ENCODE measurements at places on chromosomes 3 and 15.

DNA sequence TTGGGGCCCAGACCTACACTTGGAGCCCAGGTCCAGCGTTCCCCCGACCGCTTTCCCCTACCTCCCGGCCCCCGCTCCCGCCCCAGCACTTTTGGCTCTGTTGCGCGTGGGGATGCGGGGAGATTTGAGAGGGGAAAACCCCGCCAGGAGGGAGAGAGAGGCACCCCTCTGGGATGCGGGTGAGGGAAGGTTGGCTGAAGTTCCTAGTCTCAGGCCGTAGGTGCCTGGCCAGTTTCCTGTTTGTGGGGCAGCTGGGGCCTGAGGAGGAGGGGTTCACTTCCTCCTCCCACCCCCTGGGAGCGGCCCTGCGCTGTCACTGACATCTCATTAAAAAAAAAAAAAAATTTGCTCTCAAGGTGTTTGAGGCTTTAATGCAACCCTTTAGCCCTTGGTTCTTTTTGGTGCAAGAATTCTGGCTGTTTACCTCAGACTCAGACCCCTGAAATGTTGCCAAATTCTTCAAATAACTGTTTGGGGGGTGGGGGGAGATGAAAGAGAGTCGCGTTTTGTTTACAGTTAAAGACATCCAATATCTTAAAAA is 2.6 kb downstream of the FAM43A start:
- DNase-seq = no peak

DNA sequence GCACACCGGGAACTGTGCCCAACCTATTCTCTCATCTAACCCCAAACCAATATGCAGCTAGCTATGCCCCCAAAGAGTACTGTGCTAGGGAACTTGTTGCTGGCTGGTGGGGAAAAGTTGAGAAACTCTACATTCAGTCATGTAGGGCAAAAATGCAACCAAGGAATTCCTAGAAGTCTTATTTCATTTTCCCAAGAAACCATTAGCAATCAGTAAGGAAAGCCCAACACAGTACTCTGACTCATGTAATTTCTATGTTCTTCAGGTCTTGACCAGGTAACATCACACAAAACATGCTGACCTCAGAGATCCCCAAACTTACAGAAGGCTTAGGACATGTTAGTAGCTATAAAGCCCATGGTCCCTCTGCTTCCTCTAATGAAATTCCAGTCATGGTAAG is 52.1 kb downstream of the TASOR start:
- DNase-seq = no peak

DNA sequence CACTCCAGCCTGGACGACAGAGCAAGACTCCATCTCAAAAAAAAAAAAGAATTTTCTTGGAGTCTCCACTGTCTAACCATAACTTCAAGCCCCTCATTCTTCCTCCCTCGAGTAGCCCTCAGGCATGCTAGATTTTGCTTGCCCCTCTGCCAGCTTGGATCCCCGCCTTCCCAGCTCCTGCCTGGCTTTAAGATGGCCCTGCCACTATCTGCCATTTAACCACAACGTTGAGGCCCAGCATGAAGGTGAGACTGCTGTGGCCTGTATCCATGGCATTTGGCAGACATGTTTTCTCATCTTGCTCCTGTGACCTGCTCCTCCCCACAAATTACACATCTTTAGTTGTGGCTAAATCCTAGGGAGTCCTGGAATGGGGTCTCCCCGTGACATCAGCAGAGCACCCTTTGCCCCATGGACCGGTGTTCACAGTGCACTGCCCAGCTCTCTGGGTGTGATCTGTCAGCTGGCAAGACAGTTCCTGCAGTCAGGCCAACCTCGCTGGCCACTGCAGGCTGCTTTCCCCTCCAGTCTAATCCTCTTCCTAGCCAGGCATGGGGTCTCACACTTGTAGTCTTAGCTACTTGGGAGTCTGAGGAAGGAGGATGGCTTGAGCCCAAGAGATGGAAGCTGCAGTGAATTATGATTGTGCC is 10.4 kb downstream of the VPS18 start:
- no peak for DNase-seq

- DNase-seq = no peak
Observed at GRCh38 chr3:155390351-155390750, 96.9 kb upstream of the STRIT1 start.

DNA sequence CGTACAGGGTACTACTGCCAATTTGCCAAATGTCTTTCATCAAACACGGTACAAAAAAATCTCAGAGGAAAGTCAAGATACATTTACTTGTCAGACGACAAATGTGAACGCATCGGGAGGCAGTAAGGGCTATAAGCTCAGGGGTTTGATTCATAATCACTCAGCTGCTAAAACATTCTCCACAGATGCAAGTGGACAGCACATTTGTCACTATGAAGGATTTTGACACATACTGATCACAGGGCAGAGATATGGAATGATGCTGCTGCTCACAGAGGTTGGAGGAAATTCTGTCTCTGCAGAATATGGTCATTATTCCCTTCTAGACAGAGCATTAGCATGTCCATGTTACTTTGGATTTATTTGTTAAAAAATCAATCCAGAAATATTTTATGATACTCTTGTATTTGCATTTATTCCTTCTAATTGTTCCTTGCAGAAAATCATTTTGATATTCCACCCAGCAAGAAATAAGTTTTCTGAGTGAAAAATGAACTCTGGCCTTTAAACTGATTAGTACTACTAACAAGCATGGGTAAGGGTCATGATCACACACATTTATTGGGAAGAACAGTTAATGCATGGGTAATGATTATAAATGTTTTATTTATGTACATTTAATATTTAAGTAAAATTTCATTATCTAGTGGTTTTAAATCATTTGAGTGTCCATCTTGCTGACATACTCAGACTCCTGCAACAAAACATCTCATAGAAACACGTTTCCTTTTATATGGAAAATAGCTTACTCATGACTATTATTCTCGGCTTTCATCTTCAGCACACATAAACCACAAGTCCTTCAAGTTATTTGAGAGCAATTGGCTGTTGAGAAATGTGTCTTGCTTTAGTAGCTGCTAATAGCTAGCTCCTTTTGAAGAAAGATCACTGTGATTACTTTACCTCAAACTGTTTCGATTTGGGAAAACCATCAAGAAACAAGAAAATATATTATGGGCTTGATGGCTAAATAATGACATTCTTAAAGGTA is 559.3 kb downstream of the MECOM start:
- DNase-seq = no peak

DNA sequence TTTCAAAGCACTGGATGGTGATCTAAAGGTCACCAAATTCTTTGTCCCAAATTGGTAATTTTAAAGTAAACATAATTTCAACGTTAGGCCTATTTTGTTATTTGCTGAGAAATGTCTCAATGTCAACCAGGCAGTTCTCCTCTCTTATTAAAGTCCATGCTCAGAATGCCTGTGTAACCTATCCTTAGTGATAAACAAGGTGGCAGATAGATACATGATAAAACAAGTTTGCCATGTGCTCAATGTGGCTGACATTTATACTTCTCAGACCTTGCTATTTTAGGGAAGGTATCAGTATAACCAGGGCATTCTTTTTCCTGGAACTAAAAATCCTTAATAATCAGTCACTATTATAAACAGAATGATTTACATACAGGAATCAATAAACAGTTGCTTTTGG is 8.5 kb downstream of the MBNL1 start:
- no peak for DNase-seq

DNA sequence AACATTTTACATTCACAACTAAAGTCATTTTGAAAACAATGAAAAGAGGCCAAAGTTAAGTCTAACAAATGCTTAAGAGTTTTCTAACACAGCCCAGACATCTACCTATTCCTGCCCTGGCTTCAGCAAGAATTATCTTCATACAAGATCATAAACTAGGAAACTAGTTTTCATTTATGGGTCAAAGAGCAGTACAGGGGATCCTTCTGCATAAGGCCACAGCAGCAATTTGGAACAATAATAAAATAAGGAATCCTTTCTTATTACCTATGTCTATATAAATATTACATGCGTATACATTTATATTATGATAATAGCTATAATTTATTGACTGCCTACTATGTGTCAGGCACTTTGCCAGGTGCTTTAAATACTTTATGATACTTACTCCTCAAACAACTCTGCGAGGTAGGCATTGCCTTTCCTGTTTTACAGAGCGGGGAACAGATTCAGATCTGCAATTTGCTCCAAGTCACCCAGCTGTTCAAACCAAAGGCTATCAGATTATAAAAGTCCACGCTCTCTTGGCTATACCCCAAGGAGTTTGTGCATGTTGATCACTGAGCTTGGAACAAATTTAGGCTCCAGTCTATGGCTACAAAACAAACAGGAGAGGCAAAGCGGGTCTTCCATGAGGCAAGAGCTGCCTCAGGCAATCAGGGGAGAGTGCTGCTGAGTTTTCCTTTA is 196.4 kb downstream of the RORA start:
- DNase-seq = no peak

DNA sequence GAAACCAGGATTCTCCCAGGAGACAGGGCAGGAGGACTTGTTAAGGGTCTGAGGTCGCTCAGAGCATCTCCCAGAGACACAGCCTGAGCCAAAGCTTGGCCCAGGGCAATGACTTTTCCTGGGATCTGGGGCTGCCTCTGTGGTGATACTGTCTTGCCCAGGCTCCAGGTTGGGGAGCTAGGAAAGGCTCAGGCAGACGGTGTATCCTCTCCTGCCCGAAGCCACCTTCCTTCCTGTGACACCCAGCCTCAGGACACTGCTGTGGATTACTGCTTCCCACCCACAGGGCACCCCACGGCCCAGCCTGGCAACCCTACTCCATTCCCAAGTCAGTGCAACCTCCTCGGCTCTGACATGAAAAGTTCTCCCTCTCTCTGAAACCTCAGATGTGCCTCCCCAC is 31.9 kb downstream of the SCN5A start:
- no peak for DNase-seq

- DNase-seq = no peak
Observed at GRCh38 chr3:146498002-146498736, 28.8 kb upstream of the PLSCR2 start.

- no peak for DNase-seq
Observed at GRCh38 chr3:34035775-34036174, 237.3 kb downstream of the PDCD6IP start.

DNA sequence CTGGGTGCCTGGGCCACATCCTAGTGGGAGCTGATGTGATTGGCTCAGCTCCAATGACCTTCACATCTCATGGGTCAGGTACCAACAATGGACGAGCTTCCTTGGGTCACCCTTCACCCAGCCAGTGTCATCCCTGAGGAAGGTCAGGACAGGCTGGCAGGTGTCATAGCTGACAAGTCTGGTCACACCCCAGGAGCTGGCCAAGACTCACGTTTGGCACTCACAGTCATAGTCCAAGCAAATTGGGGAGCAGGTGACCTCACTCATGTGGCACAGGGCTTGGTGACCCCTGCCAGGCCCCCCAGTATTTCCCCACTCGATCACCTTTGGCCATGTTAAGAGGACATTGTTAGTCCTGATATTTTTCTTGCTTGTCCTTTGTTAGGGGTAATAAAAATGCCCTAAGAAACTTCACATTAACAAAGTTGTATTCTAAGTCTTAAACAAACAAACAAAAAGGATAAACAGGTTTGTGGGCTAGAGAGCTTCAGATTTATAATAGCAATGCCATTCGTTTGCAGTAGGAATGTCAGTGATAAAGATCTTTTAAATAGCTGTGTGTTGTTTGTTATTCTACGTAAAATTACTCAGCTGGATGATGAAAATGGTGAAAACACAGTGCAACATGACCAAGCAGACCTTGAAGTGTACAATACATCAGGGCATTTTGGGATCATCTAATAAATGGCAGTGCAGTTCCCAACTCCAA is 79.5 kb upstream of the POMGNT2 start:
- DNase-seq = no peak

- no peak for DNase-seq
Observed at GRCh38 chr3:14371573-14372474, 30.6 kb upstream of the SLC6A6 start.

DNA sequence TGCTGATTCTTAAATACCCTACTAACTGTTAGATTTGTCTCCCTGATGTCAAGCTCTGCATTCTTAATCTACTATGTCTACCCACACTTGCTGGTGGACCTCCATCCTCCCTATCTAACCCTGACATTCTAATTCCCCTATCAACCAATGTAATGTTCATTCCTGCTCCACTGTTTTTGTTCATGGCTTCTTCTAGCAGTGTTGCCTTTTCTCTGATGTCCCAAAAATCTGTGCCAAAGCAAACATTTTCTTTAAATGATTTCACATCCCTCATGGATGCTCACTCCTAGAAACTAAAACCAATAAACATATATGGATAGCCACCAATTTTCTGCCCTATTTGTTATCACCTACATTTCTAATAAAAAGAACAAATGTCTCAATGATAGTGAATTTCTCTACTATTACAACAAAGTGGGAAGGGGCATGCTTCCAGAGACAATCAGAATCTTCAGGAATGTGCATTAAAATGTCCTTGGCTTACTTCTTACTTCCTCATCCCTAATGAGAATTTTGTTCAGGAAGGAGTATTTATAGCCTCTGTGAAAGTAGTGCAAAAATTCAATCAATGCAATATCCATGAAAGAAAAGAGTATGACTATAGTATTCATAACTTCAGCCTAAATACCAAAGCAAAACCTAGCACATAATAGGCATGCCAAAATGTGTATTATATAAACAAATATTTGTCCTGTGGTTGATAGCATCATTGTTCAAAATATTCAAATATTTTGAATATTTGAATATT is 273.3 kb downstream of the ZNF385D start:
- no peak for DNase-seq

DNA sequence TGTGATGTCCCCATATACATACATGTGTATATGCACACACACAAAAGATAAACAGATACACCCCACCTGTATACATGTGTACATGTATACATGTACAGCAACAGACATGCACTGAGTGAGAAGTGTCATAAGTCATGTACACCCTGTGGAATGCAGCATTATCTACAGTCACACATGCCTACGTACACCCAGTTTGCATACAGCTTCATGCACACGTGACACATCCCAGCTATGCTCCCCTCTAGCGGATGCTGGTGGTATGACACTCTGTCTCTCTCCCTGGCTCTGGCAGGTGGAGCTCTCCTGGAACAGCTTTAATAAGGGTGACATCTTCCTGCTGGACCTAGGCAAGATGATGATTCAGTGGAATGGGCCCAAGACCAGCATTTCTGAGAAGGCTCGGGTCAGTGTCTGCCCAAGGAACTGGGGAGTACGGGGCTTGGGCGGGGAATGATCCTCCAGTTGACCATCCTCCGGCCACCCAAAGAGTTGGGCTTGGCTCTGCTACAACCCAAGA is 6.3 kb downstream of the VILL start:
- no peak for DNase-seq

- no peak for DNase-seq
Observed at GRCh38 chr3:183508821-183509220, 46.7 kb downstream of the KLHL6 start.

All from globus pallidus (tissue), 1 donor.